Urothelium cell line (cell line): ENCODE measurements at places on chromosomes 7 and 10.
A peak's percentile ranks its signal among the peaks of the same experiment; 100 is the strongest.

- DNase-seq = no peak
Measured at GRCh38 chr7:111758332-111758731, 196.0 kb upstream of the IMMP2L start.

DNA sequence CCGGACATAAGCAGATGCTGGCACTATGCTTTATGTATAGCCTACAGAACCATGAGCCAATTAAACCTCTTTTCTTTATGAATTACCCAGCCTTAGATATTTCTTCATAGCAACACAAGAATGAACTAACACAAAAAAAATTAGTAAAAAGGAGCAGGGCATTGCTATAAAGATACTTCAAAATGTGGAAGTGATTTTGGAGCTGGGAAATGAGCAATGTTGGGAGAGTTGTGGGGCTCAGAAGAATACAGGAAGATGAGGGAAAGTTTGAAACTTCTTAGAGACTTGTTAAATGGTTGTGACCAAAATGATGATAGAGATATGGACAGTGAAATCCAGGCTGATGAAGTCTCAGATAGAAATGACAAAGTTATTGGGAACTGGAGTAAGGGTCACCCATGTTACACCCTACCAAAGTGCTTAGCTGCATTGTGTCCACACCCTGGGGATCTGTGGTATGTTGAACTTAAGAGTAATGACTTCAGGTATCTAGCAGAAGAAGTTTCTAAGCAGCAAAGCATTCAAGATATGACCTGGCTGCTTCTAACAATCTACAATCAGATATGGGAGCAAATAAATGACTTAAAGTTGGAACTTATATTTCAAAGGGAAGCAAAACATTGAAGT is 24.2 kb downstream of the PNLIPRP3 start:
- no peak for DNase-seq

GRCh38 chr10:4532976-4533375 is 293.0 kb upstream of the AKR1E2 start:
- DNase-seq = no peak

GRCh38 chr7:5491251-5492019 is 67.8 kb upstream of the TNRC18 start:
- DNase-seq = no peak

DNA sequence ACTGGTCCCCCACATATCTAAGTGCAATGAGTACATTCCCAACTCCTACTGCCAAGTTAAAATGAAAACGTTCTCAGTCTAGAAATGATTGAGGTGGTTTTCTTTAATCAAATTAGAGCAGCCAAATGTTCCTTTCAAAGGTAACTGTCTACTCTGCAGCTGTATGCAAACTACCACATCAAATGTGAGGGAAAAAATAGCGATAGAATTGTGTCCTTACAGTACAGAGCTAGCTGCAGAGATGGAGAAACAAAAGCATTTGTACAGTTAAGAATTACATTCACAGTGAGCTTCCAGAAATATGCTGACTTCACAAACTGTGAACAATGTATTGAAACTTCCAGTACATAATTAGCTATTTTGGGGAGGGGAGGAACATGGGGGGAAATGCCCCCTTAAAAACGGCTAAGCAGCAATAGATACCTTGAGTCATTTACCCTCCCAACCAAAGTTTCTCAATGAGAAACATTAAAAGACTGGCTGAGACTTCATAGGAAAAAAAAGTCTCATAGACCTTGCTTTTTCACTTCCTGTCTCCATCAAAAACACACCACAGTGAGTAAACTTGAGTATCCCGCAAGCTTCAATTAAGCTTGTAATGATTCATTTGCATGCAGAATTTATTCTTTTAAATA is 22.9 kb downstream of the CDK6 start:
- DNase-seq = no peak

- no peak for DNase-seq
Measured at GRCh38 chr10:13787015-13787421, 200.3 kb downstream of the PRPF18 start.

GRCh38 chr7:77799078-77799964 is 748 bp downstream of the PHTF2 start:
- peak; percentile 33 for DNase-seq

DNA sequence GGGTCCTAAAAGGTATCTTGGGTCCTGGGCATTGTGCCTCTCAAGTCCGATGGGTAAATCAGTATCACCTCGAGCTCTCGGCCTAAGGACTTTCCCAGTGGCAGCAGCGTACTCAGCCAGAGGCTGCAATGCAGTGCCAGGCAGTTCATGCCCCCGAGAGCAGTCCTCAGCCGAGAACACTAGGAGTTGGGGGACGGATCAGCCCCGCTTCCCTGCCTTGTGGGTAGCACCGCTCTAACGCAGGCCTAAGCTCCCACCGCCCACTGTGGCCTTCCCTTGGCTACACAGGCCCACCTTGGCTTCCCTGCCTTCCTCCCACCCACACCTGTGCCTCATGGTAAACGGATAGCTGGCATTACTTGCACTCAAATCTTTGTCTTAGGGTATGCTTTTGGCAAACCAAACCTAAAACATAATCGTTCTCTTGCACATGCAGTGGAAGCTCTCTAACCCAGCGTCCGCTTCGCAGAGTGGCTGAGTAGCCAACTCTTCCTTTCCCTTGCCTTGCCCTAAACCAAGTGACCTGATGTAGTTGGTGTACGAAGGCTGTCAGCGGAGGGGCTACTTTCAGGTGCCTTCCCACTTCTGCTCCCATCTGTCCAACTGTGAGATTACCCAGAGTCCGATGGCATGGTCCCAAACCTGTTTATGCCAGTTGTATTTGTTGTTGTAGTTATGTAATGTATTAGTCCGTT is 73.2 kb upstream of the CHST15 start:
- no peak for DNase-seq
